GM12878 (cell line): ENCODE measurements at places on chromosomes 12 and 14. TPM values are rescaled to one million over a fixed set of nuclear protein-coding genes. Genes with fewer than 3 reads are reported as not detected.

DNA sequence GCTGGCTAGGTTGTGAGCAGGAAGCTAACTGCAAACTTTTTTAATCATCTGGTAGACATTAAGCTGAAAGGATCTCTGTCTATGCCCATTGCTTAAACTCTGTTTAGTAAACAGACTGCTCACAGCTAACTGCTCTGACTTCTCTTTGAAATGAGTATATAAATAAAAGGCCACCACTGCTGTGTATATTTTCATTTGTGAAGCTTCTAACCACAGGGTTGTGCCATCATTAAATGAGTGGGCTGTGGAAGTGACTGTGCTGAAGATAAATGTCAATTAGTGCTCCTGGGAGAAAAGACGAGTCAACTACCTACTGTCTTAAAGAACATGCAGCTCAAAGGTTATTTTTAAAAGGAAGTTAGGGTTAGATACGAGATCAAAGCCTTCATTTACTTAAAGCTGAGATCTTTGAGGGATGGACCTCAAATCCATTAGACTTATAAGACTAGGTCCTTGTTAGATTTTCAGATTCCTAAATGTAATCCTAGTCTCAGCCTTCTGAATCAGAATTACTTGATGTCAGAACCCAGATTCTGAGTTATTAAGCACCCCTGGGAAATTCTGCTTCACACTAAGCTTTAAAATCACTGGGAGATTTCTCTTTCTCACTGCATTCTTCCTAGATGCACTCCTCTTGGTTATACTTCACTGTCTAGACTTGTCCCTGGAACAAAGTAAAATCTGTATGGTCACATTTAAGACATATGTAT, 213.1 kb upstream of the FLRT2 start:
- DNase-seq, result no peak

DNA sequence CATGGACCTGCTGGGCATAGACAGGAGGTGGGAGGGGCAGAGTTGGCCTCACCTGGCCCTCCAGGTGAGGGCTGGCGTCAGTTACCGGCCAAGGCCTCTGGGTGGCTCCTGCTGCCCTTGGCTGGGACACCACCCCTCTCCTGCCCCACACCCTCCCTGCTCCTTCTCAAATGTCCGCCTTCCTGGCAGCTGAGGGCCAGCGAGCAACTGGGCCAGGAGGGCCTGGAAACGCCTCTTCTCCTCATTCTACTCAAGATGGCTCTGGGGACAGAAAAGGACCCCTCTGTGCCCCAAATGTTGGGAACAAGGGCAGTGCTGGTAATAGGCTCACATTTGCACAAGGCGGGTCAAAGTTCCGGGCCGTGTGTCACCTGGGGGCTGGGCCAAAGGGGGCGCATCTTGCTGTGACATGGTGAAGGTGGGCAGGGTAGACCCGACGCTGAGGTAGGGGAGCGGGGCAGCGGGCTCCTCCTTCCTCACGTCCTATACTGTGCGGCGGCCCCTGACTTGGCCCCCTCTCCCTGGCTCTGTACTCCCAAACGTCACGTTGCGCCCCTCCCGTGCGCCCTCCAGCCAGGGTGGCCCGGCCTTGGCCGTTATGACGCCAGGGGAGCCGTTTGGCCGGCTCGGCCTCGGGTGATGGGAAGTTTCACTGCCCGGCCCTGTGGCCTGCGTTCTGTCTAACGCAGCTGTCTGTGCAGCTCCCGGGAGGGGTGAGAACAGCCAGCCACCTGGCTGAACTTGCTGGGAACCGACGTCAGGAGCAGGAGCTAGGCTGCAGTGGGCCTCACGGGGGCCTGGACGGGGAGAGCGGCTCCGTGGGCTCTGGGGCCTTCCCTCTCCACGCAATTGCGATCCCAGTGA, 18.0 kb upstream of the DLK1 start:
- no peak for DNase-seq

GRCh38 chr14:79734151-79734550, 477.2 kb downstream of the DIO2 start:
- DNase-seq, result no peak

GXYLT1 gene
- total RNA-seq, result 8.7 and 9.4 TPM in 2 replicates

IFI27 gene
- total RNA-seq, result 2.0 and 2.9 TPM in 2 replicates

DEGS2 gene
- total RNA-seq, result 1.8 and 2.5 TPM in 2 replicates
